ENCODE measurements at places on chromosomes 1 and 21.

DNA sequence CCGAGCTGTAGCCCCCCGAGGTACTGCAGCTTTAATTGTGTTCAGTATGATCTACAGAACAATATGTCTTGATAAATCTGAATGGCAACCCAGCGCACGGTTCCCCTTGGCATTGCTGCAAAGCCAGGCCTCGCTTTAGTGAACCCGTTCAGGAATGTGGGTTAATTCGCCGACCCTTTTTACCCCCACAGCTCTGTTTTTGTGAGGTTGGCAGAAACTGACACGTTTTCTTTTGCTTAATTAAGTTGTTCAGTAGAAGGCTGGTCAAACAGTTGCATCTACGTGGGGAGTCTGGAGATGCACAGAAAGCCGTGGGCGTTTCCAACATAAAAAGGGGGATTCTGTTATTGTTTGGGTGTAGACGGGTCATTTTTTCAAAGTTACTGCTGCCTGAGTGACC lies 43.2 kb downstream of the OLIG1 start:
- DNase-seq, result no peak

GRCh38 chr1:68142036-68142435 lies 90.3 kb downstream of the WLS start:
- DNase-seq, result no peak

DNA sequence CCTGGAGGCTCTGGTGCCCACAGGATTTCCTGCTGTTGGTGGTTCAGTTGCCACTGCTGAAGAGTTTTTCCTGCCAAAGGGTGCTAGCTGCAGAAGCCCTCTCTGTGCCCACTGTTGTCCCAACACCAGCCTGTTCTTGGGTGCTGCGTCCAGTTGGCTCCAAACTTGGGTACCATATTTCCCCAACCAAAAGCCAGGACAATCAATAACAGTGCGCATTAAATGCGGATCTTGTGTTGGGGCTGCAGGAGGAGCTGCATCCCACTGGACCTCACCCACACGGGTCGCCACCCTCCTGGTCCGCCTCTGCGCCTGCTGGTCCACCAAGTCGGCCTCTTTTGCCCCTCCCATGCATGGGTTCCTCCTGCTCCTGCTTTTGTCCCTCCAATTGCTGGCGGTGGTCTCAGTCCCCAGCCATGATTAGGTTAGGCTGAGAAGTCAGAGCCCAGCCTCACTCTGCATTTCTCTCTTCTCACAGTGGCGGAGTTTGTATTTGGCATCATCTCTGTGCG lies 9.8 kb downstream of the ABCG1 start:
- no peak for DNase-seq

GRCh38 chr1:172827301-172827700 lies 168.4 kb downstream of the FASLG start:
- DNase-seq, result no peak

- DNase-seq, result no peak
Measured at GRCh38 chr21:31896019-31896418, 23.2 kb downstream of the HUNK start.

DNA sequence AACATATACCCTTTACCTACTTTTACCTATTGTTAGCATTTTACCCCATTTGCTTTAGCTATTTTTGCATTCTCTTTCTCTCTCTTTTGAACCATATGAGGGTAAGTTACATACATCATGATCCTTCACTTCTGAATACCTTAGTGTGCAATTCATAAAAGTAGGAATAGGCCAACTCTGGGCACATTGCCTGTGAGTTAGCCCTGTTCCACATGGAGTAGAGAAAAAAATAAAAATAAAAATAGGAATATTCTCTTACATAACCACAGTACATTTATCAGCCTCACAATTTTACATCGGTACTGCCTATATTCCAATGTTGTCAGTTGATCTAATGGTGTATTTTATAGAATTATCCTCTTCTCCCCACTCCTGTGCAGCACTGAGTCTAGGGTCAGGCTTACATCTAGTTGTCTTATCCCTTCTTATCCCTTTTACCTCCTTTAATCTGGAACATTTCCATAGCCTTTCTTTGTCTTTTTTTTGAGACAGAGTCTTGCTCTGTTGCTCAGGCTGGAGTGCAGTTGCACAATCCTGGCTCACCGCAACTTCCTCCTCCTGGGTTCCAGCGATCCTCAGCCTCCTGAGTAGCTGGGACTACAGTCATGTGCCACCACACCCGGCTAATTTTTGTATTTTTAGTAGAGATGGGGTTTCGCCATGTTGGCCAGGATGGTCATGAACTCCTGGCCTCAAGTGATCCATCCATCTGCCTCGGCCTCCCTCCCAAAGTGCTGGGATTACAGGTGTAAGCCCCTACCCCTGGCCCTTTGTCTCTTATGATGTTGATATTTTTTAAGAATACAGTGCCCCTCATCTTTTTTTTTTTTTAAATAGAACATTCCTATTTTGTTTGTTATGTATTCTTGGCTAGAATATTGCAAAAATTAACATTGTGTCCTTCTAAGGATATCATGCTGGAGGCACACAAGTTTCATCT lies 11.1 kb upstream of the SLC30A1 start:
- no peak for DNase-seq

DNA sequence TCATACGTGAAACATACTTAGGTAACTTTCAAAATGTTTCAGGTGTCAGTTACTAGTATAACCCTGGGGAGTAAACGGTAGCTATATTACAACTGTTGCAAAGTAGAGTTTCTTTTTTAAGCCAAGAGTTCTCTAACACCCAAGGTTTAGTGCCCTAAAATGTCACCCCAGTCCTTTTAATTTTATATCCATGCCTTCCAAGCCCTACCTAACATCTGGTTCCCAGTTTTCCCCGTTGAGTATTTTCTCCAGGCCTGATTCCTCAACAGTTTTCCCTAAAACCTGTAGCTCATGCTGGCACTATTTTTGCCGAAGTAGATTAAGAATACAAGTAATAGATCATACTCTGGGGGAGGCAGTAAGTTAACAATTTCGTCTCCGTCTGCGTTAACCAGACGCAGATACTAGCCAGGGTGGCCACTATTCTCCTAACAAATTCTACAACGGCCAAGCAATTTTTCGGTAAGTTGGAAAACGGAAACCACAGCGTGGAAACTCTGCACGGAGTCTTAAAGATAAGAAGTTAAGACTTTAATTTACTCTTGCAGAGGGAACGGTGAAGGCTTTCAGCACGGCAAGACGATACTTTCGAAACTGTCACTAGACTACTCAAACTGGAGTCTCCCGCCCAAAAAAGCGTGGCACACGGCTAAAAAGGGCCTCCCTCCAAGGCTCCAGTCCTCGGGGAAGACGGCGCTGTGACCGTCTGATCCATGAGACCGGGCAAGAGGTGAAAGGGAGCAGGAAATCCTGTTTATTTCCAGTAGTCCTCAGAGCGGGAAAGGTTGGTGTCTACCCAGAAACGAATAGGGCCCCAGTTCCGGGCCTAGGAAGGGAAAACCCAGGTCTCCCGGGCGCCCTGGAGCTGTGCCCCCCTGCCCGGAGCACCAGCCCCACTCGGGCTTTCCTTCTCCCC lies 945 bp downstream of the SRSF4 start:
- no peak for DNase-seq

DNA sequence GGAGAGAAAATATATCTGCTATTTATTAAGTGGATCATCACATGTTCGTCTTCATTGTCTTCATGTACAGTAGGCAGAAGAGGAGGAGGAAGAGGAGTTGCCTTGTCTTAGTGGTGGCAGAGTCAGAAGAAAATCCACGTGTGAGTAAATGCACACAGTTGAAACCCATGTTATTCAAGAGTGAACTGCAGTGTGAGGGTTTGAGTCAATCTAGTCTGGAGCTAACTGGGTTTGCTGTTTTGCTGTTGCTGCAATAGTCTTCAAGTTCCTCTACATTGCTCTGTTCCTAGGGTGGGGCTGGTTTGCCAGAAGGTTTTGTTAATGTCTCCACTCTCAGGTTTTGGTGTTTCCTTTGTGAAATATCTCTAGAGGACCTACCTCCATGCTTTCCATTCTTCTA lies 3.1 kb upstream of the CD1A start:
- no peak for DNase-seq

- no peak for DNase-seq
Measured at GRCh38 chr1:207405814-207406213, 48.3 kb upstream of the CR2 start.

Data from fibroblast of skin of left biceps (primary cell).